Natural killer cell treated with Interleukin-12 subunit alpha and Interleukin-12 subunit beta and Interleukin-15 and Interleukin-18, amount 100 ng/mL, for 72 hours (primary cell): ENCODE measurements at places on chromosomes 4 and X. TPM values are rescaled to one million over a fixed set of nuclear protein-coding genes. Genes with fewer than 3 reads are reported as not detected.

- peaks cover 8% of the 10 kb centered on the region for H3K36me3 ChIP-seq
- H3K27ac ChIP-seq, result no peak overlapping the region
- no peak for DNase-seq
- H3K27me3 ChIP-seq, result no peaks in the 10 kb centered on the region
- H3K4me3 ChIP-seq, result no peak overlapping the region
Measured at GRCh38 chr4:10086506-10087120, 30.0 kb downstream of the WDR1 start.

GRCh38 chr4:98745366-98745765 is 87.0 kb upstream of the TSPAN5 start:
- H3K4me1 ChIP-seq, result no peaks in the 10 kb centered on the region
- no peak overlapping the region for H3K4me3 ChIP-seq
- H3K36me3 ChIP-seq, result no peaks in the 10 kb centered on the region
- H3K27me3 ChIP-seq, result peaks cover 3% of the 10 kb centered on the region

GRCh38 chr4:145697332-145697731 is 17.4 kb downstream of the C4orf51 start:
- no peaks in the 10 kb centered on the region for H3K36me3 ChIP-seq
- H3K4me1 ChIP-seq, result no peaks in the 10 kb centered on the region
- H3K27me3 ChIP-seq, result peaks cover 20% of the 10 kb centered on the region

GRCh38 chrX:24485976-24486680 is 21.0 kb downstream of the PDK3 start:
- H3K4me1 ChIP-seq, result peaks cover 17% of the 10 kb centered on the region

The BEX1 gene
- total RNA-seq, result not detected

The NKX3-2 gene
- not detected for total RNA-seq

The FAM13A gene
- total RNA-seq, result 0.73 TPM

The TMEM175 gene
- total RNA-seq, result 29.2 TPM
